Activated T-cell treated with anti-CD3 and anti-CD28 coated beads, Interleukin-2, amount 50 U/mL, for 72 hours (primary cell): ENCODE measurements at places on chromosomes 7 and 10. TPM values are rescaled to one million over a fixed set of nuclear protein-coding genes. Genes with fewer than 3 reads are reported as not detected.
A peak's percentile ranks its signal among the peaks of the same experiment; 100 is the strongest.

EVX1 gene
- total RNA-seq = not detected

NAT16 gene
- not detected for total RNA-seq

STOX1 gene
- total RNA-seq = 0.19 TPM

EEPD1 gene
- 1.2 TPM for total RNA-seq

PDE6C gene
- not detected for total RNA-seq

FEZF1 gene
- not detected for total RNA-seq

DNA sequence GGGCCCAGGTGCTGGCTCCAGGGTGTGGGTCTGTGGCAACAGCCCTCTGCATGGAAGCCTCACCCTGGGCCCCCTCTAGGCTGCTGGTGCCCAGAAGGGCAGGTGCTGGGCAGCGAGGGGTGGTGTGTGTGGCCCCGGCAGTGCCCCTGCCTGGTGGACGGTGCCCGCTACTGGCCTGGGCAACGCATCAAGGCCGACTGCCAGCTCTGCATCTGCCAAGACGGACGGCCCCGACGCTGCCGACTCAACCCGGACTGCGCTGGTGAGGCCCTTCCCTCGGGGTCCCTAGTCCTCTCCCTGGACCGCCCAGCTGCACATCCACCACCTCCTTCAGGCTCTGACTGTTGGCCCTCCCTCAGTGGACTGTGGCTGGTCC lies 18.8 kb upstream of the ZNF467 start:
- DNase-seq = no peak

DNA sequence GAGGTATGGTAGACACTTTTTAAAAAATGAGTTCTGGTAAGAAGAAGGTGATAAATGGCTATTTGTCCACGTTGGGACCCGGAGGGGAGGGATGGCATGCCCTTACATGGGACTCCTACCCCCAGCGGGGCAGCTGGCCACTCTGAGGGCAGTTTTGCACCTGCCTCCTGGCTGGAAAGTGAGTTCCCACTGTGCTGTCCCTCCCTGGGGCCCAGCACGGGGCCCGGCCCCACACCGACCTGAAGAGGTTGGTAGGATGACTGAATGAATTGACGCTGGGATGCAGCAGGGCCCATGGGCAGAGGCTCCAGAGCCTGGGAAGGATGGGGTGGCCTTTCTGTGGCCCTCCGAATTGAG lies 601 bp upstream of the AEBP1 start:
- no peak for DNase-seq

DNA sequence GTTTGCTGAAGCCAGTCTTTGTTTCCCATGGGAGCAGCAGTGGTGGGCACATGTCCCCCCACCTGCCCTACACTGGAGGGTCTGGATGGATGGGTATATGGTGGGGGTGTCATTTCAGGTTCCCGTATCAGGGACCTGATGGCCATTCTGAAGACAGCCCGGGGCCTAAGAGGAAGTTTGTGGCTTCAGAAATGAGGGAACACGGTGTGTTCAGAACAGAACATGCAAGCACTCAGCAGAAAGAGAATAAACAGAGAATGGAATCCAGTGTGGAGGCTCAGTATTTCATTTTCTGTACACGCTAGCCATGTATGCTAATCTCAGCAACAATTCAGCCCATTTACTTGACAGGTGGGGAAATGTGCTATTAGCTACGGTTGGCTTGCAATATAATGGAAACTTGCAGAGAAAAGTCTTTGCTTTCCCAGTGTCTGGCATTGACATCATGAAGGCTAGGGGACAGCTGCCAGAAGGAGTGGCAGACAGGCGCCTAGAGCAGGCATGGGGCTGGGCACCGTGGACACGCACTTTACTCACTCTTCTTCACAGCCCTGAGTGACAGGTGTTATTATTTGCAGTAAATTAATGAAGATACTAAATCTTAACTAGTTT lies 98.6 kb downstream of the ELMO1 start:
- no peak for DNase-seq

DNA sequence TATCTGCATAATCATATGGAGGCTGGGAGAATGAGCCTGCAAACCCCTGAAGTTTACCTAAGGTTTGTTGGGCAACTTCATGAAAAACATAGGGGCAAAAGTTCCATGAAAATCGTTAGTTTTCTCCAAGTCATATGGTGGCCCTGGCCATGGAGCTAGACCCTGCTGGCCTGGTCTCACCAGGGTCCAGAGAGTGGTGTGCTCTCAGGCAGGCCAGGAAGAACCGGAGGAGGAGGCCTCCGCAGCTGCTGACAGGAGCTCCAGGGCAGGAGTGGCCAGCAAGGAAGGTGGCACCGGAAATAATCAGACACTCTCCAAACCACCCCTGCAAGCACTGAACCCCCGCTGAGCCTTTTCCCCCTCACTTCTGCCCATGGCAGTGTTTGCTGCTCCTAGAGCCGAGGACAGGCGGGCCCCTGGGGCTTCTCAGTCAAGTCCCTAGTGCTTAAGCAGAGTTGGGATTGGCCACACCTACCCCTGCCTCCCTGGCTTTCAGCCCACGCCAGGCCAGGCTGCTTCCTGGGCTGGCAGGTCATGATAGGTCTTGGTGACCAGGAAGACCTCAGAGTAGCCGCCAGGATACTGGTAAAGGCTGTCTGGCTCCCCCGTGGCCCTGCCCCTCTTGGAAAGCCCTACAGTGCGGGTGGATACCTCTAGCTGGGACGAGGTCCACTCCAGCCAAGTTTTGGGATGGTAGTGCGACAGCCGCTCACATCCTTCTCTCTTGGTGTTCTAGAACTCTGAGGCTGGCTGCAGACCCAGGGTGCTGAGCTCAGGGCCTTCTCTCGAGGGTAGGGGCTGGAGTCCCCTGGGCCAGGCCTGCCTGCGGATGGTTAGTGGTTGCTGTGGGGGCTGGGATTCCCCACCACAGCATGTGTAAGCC lies 242.8 kb downstream of the MGMT start:
- no peak for DNase-seq

GRCh38 chr7:26479581-26479980 lies 187.9 kb downstream of the SNX10 start:
- DNase-seq = no peak

- peak; percentile 77 for DNase-seq
Observed at GRCh38 chr7:137656227-137656849, 190.4 kb downstream of the DGKI start.

GRCh38 chr7:12102126-12102525 lies 109.0 kb upstream of the TMEM106B start:
- no peak for DNase-seq

DNA sequence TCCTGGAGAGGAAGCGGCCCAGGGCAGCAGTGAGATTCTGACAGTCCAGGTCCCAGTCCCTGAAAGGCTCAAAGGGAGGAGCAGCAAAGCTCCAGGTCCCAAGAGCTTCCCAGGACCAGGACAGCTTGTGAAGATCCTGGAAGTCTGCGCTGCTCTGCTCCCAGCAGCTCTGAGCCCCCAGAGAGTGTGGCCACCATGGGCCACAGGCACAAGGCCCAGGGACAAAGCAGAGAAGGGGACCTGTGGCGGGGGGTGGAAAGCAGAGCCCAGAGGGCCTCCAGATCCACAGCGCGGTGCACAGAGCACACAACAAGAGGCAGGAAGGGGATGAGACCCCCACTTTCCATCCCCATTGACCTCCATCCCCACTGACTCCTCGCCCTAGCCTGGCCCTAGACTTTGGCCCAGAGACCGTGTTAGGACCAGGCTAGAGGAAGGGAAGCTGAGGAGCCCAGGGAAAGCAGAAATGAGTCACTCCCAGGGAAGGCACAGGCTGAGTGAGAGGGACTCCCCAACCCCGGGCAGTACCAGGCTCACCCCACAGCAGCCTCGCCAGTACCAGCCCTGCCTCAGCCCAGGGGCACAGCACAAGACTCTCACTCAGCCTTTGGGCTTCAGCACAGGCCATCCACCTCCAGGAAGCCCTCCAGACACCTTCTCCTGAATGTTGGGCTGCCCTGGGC lies 75.5 kb downstream of the GRID1 start:
- DNase-seq = no peak

DNA sequence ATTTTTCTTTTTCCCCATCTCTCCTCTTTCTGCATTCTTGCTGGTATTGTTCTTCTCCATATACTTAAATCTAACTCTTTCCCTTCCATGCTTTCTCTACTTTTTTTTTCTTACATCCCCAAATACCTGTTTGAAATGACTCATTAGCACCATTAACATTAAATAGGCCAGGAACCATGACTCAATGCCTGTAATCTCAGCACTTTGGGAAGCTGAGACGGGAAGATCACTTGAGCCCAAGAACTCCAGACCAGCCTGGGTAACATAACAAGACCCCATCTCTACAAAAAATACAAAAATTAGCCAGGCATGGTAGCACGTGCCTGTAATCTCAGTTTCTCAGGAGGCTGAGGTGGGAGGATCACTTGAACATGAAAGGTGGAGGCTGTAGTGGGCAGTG lies 1026.8 kb downstream of the GATA3 start:
- DNase-seq = no peak

DNA sequence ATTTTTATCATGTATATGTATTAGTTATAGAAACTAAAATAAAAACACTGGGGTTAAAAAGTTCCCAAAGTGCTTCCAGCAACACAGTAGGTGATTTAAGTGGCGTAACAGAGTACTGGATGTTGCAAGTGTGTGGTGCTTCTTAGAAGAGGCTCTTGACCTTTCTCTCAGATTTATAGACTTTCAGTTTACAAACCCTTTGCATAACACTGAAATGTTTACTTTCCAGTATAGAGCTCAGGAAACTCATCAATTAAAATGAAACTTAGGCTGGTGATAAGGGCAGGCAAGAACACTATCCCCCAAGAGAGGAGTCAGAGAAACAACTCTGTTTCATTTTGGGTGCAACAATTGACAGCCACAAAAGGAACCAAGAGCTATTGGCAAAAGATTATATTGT lies 27.5 kb upstream of the SMC3 start:
- no peak for DNase-seq

DNA sequence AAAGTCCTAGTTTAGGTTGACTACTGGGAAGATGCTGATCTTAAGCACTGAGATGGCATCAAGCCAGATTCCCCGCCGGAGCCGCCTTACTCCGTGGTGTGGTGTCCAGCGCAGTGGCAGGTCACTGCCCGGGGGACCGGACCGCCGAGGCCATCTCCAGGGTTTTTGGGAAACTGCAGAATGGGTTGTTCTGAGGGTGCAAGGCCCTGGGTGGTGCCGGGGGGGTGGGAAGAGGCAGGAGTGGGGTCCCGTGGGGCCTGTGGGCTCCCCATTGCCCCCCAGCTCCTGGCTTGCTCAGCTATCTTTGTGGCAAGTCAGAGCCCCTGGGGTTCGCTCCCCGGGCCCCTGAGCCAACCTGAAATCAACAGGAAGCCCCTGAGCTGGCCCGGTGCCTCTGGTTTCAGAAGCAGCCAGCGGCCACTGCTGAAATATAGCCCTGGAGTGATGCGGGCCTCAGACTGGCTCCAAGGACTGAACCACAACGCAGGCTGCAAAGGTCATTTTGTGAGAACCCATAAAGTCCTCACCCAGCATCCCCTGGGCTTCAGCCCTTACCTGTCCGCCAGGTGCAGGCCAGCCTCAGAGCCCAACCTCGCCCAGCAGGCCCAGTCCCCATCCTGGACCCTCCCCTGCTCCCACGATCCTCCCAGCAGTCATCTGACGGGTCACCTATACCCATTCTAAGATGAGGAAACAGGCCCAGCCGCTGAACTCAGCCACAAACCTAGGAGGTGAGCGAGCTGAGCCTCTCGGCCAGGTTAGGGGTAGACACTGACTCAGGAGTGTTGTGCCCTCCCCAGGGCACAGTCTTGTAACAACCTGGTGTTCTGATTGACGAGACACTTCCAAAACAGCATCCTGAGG lies 102.7 kb downstream of the PDGFA start:
- DNase-seq = no peak

GRCh38 chr10:78996792-78997129 lies 72.0 kb upstream of the ZMIZ1 start:
- no peak for DNase-seq

- DNase-seq = no peak
Observed at GRCh38 chr10:64798297-64798696, 1277.1 kb downstream of the REEP3 start.

DNA sequence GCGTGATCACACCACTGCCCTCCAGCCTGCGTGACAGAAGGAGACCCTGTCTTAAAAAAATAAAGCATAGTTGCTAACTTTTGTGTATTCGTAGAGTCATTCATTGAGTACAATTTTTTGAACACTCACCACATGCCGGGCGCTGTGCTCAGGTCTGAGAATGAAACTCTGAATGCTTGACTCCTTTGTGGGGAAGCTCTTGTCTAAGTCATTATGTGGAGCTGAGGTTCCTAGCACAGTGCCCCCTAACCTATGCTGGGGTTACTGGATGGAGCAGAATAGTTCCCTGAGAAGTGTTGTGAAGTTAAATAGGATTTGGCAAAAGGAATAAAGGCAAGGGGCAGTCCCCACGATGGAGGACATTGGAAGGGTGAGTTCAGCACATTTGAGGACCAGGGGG lies 123.3 kb downstream of the CELF2 start:
- DNase-seq = no peak

DNA sequence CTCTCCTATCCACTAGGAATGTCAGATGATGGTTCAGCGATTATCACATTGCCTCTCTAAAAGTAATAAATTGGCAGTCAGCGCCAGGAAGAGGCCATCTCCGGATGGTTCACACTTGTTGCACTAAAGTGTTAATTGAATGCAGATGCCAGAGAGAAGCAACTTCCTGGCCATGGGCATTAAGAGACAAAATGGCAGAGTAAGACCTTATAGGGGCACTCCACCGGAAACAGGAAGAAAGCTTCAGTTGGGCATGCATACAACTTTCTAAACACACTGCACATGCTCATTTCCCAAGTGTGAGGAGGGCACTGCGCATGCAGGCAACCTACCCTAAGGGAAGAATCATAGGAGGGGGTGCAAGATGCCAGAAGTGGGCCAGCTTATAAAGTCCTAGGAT lies 71.7 kb upstream of the AUTS2 start:
- DNase-seq = no peak

- DNase-seq = no peak
Observed at GRCh38 chr10:1147810-1148209, 91.6 kb downstream of the WDR37 start.

DNA sequence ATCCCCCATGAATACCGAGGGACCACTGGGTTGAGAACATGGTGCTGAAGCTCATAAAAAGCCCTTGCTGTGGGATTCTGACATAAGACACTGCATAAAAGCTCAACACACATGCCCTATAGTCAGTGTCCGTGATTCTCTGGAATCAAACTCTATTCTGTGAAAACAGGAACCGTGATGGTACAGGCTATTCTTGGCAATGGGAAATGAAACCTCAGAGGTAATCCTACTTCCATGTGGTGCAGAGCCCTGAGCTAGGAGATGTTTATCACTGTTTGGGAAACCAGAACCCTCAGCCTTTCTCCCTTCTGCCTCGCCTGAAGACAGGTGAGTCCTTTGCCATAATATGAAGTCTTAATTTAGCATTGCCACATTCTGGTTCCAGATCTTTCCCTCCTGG lies 80.8 kb upstream of the PRSS1 start:
- no peak for DNase-seq

DNA sequence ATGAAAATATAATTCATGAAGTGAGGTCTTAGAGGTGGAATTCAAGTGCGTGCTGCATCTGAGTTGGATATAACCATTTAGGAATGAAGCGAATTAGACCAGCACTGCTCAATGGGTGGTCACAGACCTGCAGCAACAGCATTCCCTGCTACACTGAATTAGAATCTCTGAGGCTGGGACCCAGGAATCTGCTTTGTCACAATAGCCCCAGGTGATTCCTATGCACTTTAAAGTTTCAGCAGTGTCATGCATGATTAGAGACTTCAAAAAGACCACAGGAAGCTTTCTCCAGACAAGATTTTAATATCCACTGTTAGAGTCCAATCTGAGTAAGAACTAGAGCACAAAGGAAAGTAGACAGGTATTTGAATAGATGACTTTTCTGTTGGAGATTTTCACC lies 352.8 kb upstream of the VSTM2A start:
- no peak for DNase-seq

GRCh38 chr10:84607044-84607443 lies 278.7 kb downstream of the CCSER2 start:
- no peak for DNase-seq
